Stimulated activated CD8-positive, alpha-beta memory T cell treated with anti-CD3 and anti-CD28 coated beads, Interleukin-4, amount 100 ng/mL, for 48 hours (primary cell): ENCODE measurements at places on chromosomes 1 and 21.

- no peak for DNase-seq
These were observed 198.3 kb downstream of the CYYR1 start for GRCh38 chr21:26374817-26375216.

DNA sequence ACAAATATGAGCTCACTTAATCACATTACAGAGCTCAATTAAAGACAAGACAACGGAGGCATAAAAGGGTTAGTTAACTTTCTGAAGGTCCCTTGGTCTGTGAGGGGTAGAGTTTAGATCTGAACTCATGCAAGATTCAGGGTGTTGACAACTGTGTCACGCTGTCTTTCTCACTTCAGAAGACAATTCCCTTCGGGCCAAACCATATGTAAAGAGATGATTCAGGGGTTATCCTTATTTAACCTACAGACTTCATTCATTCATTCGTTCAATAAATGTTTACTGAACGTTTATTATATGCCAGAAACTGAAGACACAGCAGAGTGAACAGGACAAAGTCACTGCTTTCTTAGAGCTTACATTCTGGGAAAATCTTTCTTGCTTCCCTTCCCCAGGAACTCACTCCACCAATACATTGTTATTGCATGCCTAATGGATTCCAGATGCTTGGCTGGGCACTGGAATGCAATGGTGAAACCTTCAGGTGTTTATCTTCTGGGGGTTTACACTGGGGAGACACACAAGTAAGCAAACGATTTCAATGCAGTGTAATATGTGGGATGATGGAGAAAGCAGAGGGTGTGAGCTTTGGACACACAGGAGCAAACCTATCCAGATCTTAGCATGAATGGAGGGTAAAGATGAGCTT is 6.4 kb downstream of the XCL1 start:
- no peak for DNase-seq

GRCh38 chr1:158185770-158186169 is 5.1 kb downstream of the CD1D start:
- no peak for DNase-seq

DNA sequence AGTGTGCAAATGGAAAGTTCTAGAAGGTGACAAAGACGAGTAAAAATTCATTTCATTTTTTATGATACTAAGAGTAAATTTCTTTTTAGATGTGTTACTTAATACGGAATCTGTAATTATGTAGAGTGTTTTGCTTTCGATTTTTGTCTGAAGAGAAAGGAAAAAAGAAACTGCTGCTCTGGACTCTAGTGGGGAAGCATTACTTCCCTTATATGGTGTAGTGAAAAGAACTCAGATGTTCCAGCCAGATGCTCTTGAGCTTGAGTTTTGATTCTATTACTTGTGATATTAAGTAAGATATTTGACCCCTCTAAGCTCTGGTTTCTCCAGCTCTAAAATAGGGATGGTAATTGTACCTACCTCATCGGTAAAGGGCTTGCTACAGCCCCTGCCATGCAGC is 12.2 kb upstream of the GPR161 start:
- DNase-seq, result no peak

GRCh38 chr1:3928586-3928985 is 28.5 kb upstream of the C1orf174 start:
- no peak for DNase-seq

GRCh38 chr1:154329152-154329521 is 3.8 kb downstream of the ATP8B2 start:
- DNase-seq, result no peak

- no peak for DNase-seq
These were observed 538 bp upstream of the RCAN1 start for GRCh38 chr21:34615487-34615814.

DNA sequence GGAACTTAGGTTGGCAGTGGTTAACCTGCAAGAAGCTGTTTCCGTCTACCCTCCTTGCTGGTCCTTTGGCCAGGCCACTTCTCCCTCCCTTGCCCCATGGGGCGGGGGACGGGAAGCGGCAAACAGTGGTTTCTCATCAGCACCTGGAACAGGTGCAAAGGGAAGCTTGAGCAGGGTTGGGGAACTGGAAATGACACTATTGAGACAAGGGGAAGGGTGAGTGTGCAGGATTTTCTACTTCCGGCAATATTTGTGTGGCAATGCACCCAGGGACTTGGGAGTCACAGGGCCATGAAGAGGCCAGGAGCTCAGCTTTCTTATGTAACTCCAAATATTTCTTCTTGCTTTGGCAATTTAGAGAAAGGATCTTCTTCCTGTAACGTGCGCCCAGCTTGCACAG is 29.0 kb upstream of the SARS1 start:
- DNase-seq, result no peak

GRCh38 chr1:3785045-3785444 is 11.3 kb downstream of the LRRC47 start:
- no peak for DNase-seq

DNA sequence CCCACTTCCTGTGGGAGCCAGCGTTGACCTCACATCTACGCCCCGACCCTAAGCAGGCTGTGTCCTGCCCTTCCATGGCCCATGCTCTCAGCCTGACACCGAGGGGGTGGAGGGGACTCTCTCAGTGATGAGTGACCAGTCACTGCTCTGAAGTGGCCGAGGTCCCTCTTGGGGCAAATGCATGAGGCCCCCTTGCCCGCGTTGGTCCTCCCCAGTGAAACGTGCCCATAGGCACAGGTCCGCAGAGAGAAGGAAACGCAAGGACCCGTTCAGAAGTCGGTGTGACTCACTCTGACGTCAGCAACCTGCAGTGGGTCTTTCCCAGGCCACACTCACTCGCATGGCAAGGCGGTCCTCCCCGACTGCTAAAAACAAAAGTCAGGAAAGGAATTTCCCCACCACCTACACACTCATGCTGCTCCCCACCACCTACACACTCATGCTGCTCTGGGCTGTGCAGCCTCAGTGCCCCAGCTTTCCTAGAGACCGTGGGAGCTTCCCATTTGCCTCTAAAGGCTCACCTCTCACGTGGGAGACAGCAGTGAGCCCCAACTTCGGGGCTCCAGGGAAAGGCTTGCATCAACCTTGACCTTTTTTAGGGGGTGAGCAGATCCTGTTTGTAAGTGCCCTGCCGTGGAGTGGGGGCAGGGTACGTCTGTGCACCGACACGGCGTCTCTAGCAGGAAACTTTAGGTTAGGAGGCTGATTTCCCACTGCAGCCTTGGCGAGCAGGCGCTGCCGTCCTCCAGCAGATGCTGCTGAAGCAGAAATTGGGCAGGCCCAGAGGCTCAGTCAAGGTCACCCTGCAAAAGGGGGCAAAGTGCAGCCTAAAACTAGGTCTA is 11.4 kb downstream of the UBASH3A start:
- DNase-seq, result peak; percentile 97

- no peak for DNase-seq
These were observed 4.2 kb downstream of the CD48 start for GRCh38 chr1:160707236-160708064.

DNA sequence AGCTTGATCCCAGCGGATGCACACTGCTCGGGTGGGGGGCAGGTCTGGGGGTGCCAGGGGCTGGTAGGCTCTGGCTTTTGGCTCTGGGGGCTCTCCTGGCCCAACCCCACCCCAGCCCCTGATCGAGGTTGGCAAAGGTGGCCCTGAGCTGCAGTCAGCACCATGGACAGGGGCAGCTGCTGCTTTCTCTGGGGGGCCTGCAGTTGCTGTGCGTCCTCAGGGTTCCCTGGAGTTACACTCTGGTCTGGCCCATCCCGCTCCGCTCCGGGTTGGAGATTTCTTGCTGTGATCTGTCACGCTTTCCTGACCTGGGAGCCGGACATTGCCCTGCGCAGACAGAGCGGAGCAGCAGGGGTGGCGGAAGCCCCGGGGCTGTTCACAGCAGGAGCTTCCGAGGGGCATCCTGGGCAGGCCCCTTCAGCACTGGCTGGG is 8.0 kb upstream of the PLCH2 start:
- DNase-seq, result peak; percentile 65

GRCh38 chr1:231512147-231512698 is 16.2 kb upstream of the TSNAX start:
- no peak for DNase-seq

DNA sequence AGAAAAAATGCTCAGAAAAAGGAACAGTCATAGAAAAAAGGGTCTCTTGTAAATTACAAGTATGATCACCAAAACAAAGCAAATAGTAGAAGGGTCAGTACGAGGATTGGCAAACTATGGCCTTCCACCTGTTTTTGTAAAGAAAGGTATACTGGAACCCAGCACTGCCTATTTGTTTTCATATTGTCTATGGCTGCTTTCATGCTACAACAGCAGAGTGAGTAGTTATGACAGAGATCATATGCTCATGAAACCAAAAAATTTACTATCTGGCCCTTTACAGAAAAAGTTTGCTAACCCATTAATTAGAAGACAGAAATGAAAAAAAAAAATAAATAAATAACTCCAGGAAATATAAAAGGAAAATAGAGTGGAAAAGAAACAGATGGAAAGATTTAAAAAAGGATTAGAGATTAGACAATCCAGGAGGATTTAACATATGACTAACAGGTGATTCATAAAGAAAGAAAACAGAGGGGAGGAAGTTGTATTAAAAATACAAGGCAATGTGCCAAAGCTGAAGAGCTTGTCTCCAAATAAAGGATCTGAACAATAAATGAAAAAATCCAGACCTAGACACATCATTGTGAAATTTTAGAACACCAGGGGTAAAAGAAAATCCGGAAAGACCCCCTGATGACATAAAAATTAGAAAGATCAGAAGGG is 108.5 kb upstream of the SERTAD4 start:
- DNase-seq, result no peak

DNA sequence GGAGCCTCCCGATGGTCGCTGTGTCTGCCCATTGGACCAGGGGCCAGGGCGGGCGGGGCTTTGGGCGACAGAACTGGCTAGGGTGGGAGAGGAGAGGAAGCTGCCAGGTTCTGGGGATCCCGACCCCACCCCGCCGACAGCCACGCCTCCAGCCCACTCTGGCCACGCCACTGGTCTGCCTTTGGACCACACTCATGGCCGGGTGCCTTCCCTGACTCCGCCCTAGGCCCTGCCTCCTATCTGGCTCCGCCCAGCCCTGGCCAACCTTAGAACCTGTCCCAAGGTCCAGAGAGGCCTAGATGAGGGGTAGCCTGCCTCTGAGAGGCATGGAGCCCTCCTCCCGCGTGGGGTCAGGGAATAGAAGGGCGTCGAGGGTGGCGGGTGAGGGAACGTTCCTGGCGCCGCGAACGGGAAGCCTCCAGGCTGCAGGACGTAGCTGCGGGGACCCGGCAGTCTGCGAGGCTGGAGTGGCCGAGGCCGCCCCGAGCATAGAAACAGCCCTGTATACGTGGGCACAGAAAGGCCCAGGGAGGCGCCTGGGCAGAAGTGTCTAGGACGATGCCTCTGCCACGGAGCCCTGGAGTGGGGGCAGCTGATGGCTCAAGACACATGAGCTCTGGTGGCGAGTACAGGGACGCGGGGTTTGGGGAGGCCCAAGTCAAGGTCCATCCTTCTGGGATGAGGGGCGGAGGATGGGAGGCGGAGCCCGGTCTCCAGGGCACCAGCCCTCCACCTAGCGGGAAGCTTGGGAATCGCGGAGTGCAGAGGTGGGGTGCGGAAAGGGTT is 11.5 kb upstream of the COL16A1 start:
- peak; percentile 67 for DNase-seq

- no peak for DNase-seq
These were observed 27.7 kb downstream of the RPL5 start for GRCh38 chr1:92859400-92860039.

DNA sequence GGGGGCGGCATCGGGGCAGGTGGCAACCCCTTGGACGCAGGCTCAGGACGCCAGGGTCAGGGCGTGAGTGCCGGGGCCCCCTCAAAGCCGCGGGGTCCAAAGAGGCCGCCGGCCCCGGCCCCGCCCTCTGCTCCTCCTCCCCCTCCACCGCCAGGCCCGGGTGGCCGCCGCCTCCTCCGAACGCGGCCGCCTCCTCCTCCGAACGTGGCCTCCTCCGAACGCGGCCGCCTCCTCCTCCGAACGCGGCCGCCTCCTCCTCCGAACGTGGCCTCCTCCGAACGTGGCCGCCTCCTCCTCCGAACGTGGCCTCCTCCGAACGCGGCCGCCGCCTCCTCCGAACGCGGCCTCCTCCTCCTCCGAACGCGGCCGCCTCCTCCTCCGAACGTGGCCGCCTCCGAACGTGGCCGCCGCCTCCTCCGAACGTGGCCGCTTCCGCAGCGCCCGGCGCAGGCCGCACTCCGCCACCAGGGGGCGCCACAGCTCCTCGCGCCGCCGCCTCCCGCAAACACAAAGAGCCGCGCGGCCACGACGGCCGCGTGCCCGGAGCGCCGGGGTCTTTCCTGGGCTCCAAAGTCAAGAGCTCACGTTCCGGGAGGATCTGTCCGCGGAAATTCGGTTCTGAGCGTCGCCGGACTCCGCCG is 19.3 kb upstream of the SAMD11 start:
- DNase-seq, result peak; percentile 90

- no peak for DNase-seq
These were observed 25.7 kb downstream of the RHOU start for GRCh38 chr1:228760979-228761378.

- DNase-seq, result no peak
These were observed 11.3 kb downstream of the SYTL1 start for GRCh38 chr1:27353166-27353565.

DNA sequence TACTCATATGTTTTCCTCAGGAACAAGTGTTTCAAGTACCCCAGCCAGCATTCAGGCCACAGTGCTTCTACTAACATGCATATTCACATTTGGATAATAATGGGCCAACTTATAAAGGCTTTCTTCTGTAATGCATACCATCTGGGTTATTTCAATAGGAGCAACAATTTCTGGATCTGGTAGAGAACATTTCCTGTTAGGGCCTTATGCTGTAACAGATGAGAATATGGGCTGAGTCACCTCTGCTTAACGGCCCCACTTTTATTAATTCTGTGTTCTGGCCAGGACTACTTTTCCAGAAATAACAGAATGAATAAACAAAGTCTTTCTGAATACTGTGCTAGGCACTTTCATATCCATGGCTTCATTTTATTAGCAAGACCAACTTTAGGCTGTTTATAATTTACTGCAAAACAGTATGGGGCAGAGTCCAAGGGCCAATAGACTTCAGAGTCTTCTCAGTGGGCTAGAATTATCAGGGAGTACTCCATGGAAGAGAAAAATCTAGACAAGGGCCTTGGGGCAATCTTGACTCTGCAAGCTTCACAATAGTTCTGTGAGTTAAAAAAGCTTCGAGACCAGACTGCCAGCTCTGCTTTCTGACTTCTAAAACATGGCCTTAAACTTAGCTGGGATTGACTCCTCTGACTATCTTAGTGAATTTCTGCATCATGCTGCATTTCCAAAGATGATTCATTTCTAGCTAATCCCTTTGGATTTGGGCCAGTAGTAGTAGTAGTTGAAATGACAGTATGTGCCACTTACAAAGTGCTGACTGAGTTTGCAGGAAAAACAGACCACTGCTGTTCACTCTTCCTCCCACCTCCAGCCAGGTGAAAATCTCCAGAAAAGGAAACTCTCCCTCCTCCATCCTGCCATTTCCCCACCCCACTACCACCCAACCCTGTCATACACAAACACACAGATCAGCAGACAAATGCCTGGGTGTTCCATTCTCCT is 8.2 kb upstream of the SSX2IP start:
- DNase-seq, result no peak

- DNase-seq, result peak; percentile 31
These were observed 30.7 kb downstream of the GRHL3 start for GRCh38 chr1:24349891-24350290.
